Globus pallidus (tissue), 1 donor: ENCODE measurements at places on chromosomes 6 and 20.

- peak; percentile 69 for DNase-seq
Measured at GRCh38 chr20:34824806-34825529, 483 bp downstream of the NCOA6 start.

DNA sequence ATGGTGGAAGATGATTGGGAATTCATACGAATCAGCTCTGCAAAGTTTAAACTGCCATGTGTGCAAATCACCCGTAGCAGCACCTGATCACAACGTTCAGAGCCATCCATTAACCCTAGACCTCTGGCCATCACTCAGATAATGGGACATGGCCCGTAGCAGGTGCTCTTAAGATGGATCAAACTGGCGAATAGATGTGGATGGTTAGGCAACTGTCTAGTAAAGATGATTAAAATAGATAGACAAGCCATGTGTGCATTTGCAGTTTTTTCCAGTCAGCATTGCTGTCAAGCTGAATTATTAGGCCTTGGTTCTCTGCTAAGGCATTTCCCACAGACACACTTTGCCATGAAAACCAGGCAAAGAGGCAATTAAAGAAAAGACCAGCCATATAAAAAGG lies 40.6 kb upstream of the PHACTR1 start:
- DNase-seq = no peak

- DNase-seq = no peak
Measured at GRCh38 chr6:73728548-73729205, 32.7 kb downstream of the CD109 start.

DNA sequence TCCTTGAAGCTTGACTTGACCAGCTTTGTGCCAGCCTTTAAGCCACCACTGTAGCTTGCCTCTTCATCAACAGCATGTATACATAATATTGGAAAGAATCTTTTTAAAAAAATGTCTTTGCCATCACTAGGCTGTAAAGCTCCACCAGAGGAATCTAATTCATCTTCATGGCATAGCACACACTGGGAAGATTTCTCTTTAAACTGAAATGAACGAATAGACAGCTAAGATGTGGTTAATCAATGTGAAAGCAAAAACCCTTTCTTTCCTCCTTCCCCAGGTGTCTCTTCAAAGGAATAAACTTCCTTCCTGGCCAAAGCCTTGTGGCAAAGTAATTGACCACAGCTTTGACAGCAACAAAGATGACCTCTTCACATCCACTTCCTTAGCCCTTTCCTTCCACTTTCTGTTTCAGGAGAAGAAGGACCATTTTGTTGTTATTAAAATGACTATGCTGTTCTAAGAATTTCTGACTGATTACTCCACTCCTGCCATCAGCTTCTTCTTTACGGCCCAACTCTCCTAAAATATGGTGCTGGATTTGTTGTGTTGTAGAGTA lies 428.7 kb upstream of the SOX4 start:
- DNase-seq = no peak

DNA sequence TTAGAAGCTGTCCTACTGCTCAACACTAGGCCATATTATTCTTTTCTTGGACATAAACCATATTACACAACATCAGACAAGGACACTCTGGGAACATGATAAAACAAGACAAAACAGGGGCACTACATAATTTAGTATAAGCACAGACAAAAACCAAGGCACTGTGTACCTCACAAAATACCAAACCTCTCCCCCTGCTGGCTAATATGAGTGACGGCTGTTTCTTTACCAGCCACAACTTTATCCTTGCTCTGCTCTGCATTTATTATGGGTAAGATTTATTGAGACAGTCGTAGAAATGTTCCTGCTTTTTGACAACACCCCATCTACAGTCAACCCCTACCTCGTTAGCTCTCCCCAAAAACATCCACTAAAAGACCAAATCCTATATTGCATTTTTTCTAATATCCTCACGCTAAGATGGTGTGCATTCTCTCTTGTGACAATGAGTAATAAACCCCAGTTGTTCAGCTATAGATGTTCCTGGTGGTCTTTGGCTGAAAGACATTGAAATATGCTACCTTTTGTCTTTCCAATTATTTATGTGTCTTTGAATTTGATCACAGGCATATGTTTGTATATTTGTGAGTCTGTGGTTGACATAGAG lies 23.8 kb upstream of the POLR1H start:
- no peak for DNase-seq

DNA sequence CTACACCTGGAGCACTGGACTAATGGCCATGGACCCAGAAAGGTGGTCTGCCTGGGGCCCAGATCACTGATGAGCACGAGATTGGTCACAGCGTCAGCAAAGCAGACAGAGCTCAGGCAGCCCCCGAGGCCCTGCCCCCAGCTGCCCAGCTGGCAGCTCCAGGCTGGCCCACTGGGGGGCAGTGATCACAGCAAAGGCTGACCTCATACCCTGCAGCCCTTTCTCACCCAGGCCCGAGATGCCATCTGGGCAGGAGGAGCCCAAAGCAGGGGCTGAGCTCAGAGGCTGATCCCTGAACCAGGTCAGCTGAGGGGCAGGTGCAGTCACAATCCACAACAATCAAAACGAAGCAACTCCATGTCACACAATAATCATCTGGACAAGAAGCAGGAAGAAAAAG lies 4.1 kb downstream of the MAP1LC3A start:
- peak; percentile 54 for DNase-seq
